ENCODE measurements at places on chromosomes 1 and 21.

DNA sequence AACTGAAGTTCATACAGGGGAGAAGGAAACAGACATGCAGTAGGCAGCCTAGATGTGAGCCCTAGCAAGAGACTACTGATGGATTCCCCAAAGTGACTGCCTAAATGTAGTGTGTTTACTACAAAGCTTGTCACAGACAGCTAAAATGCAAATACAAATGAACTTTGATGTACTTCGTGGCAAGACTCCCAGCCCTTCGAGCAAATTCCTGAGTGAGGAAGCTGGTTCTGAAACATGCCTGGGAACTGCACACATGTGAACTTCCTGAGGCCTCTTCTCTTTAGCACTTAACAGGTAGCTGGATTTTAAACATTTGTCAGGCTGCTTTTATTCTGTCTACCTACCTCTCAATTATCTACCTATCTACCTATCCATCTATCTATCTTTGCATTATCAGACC is 6.7 kb upstream of the IRF2BP2 start:
- ATAC-seq: no peak

DNA sequence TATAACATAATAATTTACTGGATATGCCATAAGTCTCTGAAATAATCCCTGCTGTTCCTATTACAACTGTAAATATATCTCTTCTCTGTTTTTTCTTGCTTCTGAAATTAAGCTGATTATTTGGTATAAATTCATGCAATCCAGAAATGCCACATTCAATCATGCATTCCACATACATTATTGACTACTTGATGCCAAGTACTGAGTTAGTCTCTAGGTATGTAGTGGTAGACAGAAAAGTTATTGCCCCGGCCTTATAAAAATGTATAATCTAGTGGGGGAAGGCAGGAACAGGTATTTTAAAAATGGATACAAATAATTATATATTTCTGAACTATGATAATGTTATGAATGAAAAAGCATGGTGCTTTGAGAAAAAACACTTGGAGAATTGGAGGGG is 338.6 kb upstream of the SNX7 start:
- no peak for ATAC-seq

DNA sequence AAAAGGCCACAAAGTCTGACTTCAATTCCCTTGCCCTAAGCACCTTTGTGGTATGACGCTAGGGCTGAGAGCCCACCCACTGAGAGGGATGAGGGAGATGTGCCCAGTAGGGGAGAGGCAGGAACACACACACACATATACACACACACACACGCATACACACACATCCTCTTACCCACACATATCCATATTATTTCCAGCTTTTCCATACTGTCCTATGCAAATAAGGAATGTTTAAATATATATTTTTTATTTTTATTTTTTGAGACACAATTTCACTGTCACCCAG is 3.0 kb downstream of the RAB25 start:
- ATAC-seq: no peak

DNA sequence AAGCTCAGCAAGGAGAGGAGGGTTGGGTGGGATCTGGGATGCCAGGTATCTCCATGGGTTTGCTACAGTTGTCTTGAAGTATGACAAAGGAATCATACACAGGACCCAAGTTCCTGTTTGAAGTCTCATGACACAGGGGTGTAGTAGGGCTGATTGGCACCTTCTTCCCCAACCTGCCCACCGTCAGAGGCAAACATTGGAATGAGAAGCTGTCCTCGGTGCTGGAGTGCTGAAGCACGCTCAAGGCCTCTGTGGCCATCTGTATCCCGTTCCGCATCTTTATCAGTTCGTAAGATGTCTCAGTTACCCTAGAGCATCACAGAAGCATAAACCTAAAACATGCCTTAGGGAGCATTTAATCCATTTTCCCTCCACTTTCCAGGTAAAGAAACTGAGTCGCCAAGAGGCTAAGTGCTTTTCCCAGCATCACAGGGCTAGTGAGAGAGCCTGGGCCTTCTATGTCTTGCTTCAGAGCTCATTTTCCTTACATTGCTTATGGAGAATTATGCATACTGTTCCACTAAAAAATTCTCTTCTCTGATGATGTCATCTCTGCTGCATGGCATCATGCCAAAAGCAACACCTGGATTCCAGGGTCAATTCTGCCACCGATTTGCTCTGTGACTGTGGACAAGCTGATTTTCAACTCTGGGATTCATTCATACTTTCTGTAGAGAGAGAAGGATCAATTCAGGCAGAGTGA is 34.2 kb downstream of the VWA5B1 start:
- no peak for ATAC-seq

- no peak for ATAC-seq
Observed at GRCh38 chr1:55338448-55338820, 123.3 kb upstream of the USP24 start.

DNA sequence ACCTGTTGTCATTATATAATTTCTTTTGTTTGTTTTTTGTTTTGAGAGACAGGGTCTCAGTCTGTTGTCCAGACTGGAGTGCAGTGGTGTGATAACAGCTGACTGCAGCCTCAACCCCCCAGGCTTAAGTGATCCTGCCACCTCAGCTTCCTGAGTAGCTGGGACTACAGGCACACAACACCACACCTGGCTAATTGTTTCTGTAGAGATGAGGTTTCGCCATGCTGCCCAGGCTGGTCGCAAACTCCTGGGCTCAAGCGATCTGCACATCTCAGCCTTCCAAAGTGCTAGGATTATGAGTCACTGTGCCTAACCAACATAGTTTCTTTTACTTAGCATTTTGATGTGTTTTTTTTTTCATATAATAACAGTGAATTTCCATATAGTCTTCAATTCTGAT is 50.4 kb upstream of the FCRL4 start:
- ATAC-seq: no peak

DNA sequence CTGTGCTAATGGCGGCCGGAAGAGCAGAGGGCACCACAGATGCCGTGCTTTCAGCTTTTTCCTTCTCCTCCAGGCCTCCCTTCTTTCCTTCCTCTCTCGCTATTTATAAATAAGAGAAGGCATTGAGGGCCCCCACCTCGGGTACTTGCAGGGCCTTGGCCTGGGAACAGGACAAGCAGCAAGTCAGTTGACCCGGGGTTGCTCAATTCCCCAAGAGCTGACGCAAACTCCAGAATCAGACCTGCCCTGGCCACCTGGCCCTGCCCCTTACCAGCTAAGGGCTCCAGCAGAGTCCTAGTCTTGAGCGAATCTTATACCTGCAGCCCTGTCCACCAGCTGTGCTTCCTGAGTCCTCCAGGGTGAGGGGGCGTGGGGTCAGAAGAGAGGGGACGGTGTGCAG is 13.5 kb downstream of the TNFRSF1B start:
- ATAC-seq: no peak

- no peak for ATAC-seq
Observed at GRCh38 chr1:15507278-15507677, 16.7 kb downstream of the CASP9 start.

DNA sequence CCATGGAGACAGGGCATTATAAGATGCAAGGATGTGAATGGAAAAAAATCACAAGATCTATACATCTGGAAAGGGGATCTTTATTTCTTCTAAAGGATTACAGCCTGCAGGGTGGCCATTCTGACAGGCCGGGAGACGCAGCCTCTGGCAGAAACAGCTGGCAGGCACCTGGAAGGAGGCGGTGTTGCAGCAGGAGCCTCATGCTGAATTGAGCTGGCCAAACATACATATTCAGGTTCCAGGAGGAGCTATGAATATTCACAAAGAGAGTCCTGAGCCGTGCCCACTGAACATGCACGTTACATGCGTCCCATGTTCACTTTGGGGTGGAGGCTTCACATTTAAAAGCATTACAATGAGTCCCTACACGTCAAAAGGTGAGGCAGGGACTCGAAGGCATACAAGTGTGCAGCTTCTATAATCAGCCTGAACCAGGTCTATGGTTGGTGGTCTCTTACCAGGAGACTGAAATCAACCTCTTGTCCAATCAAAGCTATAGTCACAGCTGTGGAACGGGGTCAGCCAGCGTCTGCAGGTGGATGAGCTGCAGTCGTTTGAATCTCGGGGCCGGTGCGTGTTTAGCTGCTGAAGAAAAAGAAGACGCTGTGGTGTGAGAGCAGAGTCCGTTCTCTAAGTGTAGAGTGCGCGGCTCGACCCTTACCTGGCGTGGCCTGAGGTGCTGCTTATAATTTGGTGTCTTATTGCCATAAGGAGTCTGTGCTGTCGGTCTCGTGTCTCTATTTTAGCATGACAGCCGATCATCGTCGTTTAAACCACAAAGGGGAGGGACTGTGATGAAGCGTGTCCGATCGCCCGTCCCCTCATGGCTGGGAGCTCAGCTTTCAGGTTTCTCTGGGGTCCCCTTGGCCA is 183.0 kb downstream of the ETS2 start:
- ATAC-seq: no peak

DNA sequence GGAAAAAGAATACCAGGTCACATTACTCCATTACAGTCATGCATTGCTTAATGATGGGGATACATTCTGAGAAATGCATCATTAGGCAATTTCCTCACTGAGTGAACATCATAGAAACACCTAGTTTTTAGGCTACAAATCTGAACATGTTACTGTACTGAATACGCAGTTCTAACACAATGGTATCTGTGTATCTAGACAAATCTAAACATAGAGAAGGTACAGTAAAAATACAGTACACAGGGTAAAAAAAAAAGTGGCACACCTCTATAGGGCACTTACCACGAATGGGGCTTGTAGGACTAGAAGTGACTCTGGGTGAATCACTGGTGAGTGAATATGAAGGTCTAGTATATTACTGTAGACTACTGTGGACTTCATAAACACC is 115.7 kb downstream of the AKT3 start:
- no peak for ATAC-seq

- ATAC-seq: no peak
Observed at GRCh38 chr1:171346881-171347280, 32.9 kb downstream of the FMO4 start.

DNA sequence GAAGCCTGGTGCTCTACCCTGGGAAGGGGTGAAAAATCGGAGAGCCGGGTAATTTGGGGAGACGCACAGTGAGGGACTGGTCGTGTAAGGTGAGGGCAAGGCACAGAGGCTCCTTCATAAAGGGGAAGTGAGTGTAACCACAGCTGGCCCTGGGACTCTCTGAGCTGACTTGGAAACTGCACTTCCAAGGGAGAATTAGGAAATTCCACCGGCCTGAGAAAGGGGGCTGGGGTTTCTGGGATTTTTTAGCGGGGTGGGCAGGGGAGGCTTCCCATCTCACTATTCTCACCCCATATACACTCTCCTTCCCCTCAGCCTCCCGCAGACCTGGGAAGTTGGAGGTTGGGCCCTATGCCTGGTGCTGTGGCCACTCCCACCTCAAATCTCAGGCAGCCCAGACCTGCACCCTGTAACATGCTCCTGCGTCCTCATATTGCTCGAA is 88.3 kb upstream of the IPO9 start:
- ATAC-seq: peak; percentile 63

DNA sequence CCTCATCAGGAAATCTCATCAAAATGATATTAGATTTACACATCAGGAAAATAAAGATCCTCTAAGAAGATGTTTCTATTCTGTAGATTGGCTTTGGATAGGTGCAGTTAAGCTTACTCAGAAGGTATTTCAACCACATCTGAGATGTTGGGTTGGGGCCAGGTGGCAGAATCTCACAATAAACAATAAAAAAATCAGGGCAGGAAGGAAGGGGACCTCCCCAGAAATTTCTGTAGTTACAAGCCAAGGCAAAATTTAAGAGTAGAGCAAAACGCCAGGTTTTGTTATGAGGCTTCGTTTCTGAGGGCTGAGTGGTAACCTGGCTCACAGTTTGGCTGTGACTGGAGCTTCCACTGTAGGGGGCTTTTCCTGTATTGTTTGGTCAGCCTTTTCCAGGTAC is 84.8 kb downstream of the HUNK start:
- no peak for ATAC-seq

- no peak for ATAC-seq
Observed at GRCh38 chr1:218304281-218305039, 19.4 kb downstream of the RRP15 start.

- no peak for ATAC-seq
Observed at GRCh38 chr1:115429884-115430283, 91.8 kb upstream of the NGF start.

DNA sequence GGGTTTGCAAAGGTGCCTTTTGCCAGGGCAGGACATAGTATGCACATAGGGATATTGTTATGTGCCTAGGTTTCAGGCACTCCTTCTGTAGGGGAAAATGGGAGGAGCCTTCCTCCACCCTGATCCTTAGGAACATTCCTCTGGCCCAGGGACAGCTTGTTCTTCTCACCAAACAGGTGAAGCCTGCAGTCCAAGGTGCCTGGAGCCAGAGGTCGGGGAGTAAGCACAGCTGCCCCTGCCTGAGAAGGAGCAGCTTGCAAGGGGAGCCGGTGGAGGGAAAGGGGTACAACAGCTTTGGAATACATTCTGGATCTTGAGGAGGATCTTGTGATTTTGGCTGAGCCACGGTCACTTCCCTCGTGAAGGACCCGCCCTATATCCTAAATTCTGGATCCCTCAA is 82.4 kb upstream of the CD1D start:
- peak; percentile 81 for ATAC-seq

DNA sequence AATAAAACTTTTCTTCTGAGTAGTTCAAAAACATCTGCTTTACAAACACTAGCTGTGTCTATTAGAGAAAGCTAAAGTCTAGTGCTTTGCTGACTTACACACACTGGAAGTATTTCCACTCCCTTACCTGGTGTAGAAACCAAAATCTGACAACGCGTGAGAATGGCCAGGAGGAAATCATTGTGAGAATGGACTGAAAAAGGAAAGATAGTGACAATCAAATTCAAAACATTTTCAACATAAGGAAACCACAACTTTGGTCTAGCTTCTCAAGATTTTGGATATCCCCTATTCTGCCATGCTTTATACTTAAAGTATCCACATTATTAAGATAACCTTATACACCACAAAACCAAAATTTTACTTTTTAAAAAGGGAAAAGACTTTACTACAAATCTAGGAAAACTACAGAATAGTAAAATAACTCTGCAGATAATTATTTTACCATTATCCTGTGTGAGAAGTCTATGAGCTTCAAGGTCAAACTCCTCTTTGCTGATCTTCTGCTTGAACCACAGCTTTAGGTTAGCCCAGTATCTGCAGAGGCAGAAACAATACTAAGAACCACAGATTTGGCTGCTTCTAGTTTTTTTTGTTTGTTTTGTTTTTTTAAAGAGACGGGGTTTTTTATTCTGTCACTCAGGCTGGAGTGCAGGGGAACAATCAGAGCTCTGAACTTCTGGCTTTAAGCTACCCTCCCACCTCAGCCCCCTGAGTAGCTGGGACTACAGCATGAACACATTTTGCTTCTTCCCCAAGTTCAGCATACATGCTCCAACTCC is 6.6 kb downstream of the TADA1 start:
- ATAC-seq: no peak

DNA sequence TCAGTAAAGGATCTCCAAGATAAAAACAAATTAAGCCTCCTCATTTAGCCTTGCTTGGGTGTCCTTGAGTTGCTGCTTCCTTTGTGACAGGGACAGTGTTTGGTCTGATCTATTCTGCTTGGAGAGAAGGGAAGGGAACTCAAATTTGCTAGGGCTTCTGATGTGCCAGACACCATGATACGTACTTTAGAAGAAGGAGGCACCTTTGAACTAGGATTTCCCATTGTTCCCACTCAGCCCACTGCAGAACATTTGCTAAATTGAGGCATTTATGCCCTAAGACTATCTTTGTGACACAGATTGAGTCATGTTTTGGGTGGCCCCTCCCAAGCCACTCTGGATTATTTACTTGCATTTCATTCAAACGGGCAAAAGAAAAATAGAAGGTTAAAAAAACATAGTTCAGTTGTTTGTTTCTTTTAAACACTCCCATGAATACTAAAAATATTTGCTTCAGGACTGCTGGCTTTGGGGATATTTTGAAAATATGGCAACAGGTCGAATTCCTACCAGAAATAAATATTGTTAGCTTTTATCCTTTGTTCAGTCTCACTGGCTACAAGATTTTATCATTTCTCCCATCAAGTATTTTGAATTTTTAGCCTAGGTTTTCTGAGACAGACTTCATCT is 81.9 kb upstream of the WLS start:
- ATAC-seq: no peak

Measured in esophagus mucosa (tissue), 1 donor.